ENCODE measurements at places on chromosomes 2 and 18.
A peak's percentile ranks its signal among the peaks of the same experiment; 100 is the strongest.

- DNase-seq = peak; percentile 27
Measured at GRCh38 chr2:127174136-127174535, 46.0 kb downstream of the CYP27C1 start.

GRCh38 chr2:217142649-217143266 lies 282.9 kb upstream of the TNP1 start:
- DNase-seq = peak; percentile 20

DNA sequence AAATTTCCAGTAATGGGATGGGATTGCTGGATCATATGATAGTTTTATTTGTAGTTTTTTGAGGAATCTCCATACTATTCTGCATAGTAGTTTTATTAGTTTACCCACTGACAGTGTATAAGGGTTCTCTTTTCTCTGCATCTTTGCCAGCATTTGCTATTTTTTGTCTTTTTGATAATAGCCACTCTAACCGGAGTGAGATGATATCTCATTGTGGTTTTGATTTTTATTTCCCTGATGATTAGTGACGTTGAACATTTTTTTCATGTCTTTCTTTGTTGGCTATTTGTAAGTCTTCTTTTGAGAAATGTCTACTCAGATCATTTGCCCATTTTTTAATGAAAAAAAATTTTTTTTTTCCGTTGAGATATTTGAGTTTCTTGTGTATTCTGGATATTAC lies 26.1 kb downstream of the TMEM17 start:
- no peak for DNase-seq

DNA sequence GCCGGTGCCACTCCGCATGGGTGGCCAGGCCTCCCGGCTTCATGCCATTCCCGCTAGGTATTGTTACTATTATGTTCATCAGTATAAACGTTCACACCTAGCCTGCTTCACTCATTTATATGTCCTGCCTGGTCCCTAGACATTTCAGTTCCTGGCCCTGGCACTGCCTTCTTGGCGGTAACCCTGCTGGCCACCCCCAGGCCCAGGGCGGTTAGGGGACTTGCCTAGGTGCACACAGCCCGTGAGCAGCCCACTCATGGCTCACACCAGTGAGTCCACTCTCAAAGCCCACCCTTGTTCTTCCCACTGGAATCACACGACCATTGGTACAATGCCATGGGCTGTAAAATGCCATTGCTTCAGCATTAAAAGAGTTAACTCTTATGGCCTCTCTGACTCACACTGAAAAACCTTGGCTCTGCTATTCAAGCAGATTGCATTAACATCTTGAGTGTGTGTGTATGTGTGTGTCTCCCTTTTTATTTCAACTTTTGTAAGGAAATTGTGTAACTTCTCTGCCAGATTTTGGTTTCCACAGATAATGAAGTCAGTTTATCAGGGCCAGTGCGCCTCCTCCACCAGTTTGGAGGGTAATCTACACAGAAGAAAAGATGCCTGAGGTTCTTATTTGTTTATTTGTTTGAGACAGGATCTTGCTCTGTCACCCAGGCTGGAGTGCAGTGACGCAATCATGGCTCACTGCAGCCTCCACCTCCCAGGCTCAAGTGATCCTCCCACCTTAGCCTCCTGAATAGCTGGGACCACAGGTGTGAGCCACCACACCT lies 74.2 kb downstream of the RAB31 start:
- DNase-seq = peak; percentile 95

GRCh38 chr2:32422133-32422532 lies 65.3 kb downstream of the BIRC6 start:
- peak; percentile 55 for DNase-seq

DNA sequence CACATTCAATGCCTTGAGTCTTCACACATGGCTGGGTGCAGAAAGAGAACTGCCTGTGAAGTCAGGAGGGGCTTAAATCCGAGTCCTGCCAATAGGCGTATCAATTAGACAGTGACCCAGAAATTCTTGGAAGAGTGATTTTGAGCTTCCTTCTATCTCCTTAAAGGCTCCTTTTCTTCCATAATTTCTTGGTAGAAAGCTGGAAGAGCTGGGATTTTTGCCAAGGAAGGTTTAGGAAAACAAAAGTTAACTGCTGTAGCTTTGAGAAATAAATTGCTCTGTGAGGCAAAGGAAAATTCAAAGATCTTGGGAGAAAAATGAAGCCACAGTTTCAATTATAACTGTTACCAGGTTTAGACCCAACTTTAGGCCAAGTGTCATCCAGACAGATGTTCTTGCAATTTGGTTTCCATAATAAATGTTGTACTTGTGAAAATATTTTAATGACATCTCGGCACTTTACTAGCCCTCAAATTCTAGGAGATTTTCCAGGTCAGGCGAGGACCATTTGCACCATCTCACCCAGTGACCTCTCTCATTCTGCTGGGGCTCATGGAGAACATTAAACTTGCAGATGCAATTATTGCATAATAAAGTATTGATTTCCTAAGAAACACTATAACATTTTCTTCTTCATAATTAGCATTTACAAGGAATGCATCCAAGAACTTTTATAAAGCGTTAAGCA lies 329.7 kb upstream of the MEIS1 start:
- no peak for DNase-seq

- no peak for DNase-seq
Measured at GRCh38 chr2:75146606-75147332, 52.6 kb downstream of the TACR1 start.

GRCh38 chr2:210895132-210895531 lies 338.7 kb downstream of the CPS1 start:
- no peak for DNase-seq

- DNase-seq = no peak
Measured at GRCh38 chr2:65464604-65465003, 32.2 kb upstream of the SPRED2 start.

GRCh38 chr2:19216238-19216637 lies 142.2 kb downstream of the OSR1 start:
- DNase-seq = no peak

DNA sequence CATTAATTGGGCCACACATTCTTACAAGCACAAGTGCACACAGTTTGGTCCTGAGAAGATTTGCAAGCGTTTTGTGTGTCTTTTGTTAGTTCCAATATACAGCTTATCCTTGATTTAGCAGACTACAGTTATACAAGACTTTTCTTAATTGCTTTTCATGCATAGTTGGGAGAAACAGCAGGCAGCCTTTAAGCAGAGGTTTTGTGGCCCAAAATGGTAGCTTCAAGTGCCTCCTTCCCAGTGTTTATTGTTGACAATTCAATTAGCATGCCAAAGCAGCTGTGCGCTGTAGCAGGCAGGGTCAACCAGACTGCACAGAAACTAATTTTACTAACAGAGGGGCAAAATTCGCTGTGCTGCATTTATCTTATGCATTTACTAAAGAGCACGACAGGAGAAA lies 47.5 kb downstream of the FRZB start:
- no peak for DNase-seq

DNA sequence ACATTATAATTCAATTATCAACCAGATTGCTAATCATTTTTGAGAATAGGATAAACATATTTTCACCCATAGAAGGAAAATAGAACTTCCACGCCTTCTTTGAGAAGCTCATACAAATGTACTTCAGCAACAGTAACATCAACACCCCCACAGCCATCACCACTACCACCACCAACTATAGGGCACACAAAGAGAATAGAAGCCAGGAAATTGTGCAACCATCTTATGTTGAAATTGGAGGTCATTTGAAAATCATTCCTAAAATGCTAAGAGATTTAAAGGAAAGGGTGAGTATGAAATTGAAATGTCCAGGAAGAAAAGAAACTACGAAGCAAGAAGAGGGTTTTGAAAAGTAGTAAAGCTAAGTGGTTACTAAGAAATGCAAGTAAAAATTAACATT lies 563.4 kb downstream of the ZNF804A start:
- DNase-seq = peak; percentile 12

DNA sequence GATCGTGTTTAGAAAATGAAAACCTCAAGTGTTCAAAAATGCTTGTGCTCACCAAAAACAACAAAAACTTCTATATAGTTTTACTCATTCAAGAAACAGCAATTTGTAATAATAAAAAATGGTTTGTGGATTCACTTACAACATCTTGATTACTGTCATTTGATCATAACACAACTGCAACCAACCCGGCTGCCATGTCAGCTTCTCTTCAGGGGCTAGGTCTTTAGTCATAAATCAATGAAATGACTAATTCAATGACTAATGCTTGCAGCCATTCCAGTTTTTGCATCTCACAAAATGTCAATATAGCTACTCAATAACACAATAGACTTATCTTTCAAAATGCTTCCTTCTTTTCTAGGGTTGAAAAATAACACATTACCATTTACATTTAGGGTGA lies 128.0 kb downstream of the OLA1 start:
- peak; percentile 81 for DNase-seq

DNA sequence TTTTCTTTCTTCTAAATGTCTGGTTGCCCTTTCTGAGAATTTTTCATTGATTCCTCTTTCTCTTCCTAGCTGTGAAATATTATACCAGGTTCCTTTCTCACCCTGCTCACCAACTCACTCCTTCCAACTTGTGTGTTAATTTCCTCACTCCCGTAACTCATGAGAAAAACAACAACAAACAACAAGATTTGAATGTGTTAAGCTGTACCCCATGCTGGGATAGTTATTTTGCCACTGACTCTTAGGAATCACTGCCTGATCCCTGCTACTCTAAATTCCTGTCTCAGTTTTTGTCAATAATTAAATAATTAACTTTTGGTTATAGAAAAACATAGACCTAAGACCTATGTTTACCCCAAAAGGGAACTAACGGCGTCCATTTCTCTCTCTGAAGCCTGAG lies 242.7 kb downstream of the DPP10 start:
- DNase-seq = no peak

GRCh38 chr2:25161055-25161781 lies 7.2 kb downstream of the POMC start:
- no peak for DNase-seq

DNA sequence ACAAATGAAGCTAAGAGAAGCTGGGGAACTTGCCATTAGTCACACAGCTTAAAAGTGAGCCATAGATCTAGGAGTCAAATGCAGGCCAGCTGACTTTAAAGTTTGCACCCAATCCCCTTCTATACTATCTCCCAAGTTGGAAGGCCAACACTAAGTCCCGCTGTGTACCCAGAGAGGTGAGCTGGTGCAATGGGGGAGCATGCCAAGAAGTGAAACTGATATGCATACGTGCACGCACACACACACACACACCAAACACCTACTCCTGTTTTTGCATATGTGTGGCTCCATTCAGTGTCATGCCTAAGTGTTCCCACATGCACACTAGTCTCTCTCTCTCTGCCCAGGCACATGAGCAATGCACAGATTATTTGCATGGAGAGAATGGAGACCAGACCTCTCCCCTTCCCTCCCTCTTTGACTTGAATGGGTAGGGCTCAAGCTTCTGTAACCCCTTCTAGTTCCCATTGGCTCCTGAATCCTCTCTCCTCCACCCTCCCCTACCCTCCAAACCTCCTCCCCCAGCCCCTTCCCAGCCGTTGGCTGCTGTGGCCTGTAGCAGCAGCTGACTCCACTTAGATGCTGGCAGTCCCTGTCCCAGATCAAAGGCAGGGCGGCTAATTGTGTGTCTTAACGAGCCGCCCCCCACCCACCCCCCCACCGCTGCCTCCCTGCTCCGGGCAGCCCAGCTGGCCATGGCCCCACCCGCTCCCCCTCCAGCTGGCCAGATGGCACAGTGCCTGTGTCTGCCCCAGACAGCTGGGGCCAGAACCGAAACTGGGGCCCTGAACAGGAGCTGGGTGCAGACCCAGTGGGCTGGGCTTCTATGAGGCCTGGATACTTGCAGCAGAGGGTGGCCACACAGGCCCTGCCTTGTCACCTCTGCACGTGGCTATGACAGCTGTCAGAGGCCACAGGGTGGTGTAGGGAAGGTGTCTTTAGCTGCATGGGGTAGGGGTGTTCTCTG lies 5.6 kb downstream of the WNT10A start:
- no peak for DNase-seq

GRCh38 chr2:146228466-146229058 lies 1616.3 kb upstream of the ACVR2A start:
- DNase-seq = no peak

DNA sequence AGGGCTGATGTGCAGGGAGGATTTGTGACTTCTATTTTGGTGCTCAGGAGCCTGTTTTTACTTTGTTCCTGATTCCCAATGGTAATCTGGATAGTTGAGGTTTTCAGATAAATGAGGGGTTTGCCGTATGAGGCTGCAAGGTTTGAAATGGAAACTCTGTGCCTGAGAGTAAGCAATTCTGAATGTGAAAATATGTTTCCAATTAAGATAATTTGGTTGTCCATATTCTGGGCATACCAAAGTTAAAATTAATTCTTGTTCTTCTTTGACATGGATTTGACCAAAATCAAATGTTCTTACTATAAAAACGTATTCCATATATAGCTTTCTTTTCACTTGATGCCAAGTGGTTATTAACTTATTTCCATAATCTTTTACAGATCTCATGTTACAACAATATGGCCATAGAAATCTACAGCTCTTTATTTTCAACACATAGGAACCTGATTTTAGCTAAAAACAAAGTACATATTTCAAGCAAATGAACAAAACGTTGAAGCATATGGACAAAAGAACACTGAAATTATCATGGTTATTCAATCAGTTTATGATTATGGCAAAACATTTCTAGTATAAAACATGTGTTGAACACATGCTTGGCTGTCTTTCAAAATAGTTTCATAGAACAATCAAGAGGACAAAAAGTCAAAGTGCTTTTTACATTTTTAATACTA lies 63.4 kb upstream of the ARHGAP28 start:
- no peak for DNase-seq

DNA sequence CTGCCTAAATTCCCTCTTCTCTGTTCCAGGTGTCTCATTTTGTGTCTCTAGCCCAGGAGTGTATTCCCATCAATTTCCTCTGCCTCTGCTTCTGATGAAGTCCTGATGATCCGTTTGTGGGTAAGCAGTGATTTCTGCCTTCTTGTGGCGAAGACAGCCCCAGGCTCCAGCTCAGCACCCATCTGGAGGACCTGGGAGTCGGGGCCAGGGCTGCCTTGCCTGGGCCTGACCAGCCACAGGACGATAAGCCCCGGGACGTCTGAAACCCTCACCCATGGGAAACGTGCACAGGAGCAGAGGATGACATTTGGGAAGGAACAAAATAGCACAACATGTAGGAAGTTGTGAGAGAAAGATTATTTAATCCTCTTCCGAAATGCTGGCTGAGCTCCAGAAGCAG lies 206.9 kb downstream of the FBXO15 start:
- no peak for DNase-seq

- no peak for DNase-seq
Measured at GRCh38 chr18:33128581-33128980, 311.9 kb downstream of the CCDC178 start.

- DNase-seq = peak; percentile 94
Measured at GRCh38 chr18:34971313-34971712, 69.9 kb upstream of the MAPRE2 start.

All from HCEC 1CT (cell line).